ENCODE measurements at places on chromosomes 16 and 17.

DNA sequence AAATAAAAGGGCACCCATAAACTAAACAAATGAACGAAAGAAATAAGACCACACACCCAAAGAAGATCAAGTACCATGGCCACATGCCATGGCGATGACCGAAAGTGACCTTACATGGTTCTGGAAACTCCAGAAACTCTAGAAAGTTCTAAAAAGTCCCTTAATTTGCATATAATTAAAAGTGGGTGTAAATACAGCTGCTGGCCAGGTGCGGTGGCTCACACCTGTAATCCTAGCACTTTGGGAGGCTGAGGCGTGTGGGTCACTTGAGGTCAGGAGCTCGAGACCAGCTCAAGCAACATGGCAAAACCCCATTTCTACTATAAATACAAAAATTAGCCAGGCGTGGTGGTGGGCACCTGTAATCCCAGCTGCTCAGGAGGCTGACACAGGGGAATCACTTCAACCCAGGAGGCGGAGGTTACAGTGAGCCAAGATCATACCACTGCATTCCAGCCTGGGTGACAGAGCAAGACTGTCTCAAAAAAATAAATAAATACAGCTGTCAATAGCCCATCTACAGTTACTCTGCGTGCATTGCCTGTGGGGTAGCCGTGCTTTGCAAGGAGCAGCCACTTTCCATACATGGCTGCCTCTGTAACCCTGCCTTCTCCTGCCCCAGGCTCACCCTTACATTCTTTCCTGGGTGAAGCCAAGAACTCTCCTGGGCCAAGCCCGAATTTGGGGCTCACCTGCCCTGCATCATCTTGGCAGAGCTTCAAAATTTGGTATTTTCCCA is 7.2 kb upstream of the ZNF778 start:
- DNase-seq = no peak

DNA sequence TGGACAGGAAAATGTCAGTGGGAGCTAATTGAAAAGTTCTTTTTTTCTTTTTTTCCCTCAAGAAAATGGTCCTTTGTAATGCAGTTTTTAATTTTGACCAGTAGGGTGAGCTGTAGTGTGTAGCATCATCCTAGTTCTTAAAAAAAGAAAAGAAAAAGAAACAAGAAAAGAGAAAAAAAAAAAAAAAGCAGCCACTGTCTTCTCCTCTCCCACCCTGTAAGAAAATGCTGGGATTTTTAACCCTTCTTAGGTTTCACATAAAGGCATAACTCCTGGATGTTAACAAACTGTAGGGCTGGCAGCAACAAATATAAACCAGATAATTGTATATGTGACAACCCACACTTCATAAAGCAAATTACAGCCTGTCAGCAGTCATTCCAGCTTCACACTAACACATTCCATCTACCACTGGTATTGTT is 78.1 kb downstream of the SKAP1 start:
- no peak for DNase-seq

DNA sequence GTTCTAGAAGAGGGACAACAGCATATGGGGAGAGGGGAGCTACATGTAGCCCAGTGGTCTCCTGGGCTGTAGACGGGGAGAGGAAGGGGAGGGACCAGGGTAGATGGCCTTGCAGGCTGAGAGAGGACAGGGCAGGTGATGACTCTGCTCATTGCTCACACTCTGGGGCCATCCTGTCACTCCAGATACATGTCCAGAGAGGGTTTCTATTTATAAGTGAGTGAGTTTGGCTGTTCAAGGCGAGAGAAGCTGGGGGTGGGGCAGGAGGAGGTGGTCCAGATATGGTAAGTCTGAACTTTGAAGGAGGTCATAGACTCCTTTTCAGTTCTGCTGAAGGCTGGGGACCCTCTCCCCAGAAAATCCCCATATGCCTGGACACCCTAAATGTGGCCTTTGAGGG is 22.2 kb downstream of the CACNA1G start:
- DNase-seq = no peak

DNA sequence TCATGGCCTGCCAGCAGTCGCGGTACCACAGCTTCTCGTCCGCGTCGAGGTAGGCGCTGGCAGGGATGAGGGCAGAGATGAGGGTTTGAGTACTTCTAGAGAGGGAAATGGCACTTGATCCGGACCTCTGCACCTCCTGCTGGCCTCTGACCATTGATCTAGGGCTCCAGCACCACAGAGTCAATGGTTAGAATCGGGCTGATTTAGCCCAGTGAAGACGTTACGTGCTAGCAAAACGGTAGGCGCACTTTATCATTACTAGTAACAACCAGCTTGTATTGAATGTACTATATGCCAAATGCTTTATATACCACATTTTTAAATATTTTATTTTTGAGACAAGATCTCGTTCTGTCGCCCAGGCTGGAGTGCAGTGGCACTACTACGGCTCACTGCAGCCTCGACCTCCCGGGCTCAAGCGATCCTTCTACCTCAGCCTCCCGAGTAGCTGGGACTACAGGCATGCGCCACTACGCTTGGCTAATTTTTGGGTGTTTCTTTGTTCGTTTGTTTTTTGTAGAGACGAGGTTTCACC is 526 bp downstream of the TSNAXIP1 start:
- DNase-seq = no peak

DNA sequence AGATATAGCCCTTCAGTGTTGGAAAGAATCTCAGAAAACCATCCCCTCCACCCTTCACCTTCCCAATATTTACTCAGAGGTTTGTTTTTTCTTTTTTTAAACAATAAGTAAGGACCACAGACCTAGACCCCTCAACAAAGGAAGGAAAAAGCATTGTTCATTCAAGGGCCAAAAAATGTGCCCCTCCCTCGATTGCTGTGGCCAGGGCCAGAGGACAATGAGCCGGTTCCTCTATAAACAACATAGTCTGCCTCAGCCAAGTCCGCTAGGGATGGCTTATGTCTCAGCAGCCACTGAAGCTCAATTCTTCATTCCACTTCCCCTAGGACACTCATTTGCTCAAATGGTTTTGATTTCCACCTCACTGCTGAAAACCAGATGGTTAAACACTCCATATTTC is 24.0 kb downstream of the TRIM16 start:
- no peak for DNase-seq

DNA sequence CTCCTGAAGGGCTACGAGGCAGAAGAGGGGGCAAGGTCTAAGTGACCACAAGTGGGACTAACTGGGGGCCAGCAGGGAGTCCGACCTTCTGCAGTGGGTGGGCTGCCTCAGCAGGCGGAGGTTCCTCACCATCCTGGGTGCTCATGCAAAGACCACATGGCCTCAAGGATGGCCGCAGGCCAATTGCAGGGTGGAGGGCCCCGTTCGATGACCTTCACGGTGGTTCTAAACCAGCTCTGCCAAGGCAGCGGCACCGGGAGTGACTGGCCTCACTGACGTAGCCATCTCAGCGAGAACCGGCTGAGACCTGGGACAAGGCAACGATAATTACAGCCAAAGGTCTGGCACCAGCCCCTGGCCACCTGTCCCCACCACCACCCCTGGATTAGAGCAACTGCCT is 5.7 kb downstream of the SMIM5 start:
- no peak for DNase-seq

- no peak for DNase-seq
Observed at GRCh38 chr16:66014221-66014620, 352.3 kb upstream of the CDH5 start.

GRCh38 chr17:10156948-10157607 is 41.3 kb downstream of the GAS7 start:
- DNase-seq = no peak

- DNase-seq = no peak
Observed at GRCh38 chr16:1914084-1914608, 4.1 kb downstream of the HS3ST6 start.

DNA sequence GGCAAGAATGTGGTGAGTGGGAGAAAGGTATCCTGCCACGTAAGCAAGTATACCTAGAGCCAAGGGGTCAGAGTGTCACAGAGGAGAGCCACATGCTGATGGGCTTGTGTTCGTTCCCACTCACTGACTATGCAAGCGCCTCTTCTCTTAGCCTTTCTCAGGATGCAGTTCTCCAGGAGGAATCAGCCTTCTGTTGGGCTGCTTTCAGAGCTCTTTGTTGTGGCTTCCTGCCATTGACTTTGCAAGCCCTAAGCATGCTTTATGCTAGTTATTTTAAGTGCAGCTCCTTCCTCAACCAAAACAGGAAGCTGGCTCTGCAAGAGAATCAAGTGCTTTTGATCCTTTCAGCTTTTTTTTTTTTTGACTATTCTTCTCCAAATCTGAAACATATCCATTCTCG is 66.6 kb downstream of the SIAH1 start:
- DNase-seq = no peak

- DNase-seq = peak; percentile 3
Observed at GRCh38 chr17:1907909-1908698, 78.3 kb downstream of the RPA1 start.

GRCh38 chr16:67296420-67296819 is 17.1 kb downstream of the PLEKHG4 start:
- no peak for DNase-seq

DNA sequence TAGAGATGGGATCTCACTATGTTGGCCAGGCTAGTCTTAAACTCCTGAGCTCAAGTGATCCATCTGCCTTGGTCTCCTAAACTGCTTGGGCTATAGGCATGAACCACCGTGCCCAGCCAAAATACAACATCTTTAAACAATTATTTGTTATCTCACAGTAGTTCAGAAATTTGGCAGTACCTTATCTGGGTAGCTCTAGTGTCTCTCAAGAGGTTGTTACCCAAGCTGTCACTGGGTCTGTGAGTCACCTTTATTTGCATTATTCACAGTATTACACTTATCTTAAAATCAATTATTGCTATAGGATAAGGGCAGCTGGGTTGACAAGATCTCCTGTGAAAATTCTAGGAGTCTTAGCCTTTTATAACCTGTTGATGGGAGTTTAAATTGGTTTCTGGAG is 64.0 kb upstream of the GAS7 start:
- DNase-seq = no peak

DNA sequence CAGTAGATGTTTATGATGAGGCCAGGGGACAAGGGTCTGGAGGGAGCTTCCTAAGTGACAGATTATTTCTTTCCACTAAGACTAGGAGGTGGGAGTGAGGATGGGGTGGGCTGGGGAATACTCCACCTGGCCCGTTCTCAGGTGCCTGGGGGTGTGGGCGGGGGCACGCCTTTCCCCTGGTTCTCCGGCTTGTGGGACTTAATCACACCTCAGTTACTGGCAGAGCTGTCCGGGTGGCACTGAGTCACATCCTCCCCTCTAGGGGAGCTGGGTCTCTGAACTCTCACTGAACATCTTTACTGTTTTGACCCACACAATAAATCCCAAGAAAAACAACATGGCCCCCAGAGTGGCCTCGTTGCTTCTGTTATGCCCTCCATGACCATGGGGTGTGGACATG is 332.8 kb downstream of the MAF start:
- DNase-seq = no peak

GRCh38 chr16:27027971-27028370 is 38.8 kb upstream of the C16orf82 start:
- no peak for DNase-seq

- no peak for DNase-seq
Observed at GRCh38 chr17:72381597-72382397, 261.0 kb downstream of the SOX9 start.

- no peak for DNase-seq
Observed at GRCh38 chr17:57889252-57889651, 39.4 kb upstream of the MRPS23 start.

GRCh38 chr17:34589120-34589965 is 10.0 kb downstream of the TMEM132E start:
- no peak for DNase-seq

- DNase-seq = peak; percentile 2
Observed at GRCh38 chr16:72876221-72876620, 171.7 kb downstream of the ZFHX3 start.

- DNase-seq = no peak
Observed at GRCh38 chr16:63289834-63290460, 1253.7 kb upstream of the CDH8 start.

- DNase-seq = no peak
Observed at GRCh38 chr17:17190188-17190587, 15.9 kb downstream of the PLD6 start.

- no peak for DNase-seq
Observed at GRCh38 chr17:2897605-2898004, 101.4 kb downstream of the RAP1GAP2 start.

DNA sequence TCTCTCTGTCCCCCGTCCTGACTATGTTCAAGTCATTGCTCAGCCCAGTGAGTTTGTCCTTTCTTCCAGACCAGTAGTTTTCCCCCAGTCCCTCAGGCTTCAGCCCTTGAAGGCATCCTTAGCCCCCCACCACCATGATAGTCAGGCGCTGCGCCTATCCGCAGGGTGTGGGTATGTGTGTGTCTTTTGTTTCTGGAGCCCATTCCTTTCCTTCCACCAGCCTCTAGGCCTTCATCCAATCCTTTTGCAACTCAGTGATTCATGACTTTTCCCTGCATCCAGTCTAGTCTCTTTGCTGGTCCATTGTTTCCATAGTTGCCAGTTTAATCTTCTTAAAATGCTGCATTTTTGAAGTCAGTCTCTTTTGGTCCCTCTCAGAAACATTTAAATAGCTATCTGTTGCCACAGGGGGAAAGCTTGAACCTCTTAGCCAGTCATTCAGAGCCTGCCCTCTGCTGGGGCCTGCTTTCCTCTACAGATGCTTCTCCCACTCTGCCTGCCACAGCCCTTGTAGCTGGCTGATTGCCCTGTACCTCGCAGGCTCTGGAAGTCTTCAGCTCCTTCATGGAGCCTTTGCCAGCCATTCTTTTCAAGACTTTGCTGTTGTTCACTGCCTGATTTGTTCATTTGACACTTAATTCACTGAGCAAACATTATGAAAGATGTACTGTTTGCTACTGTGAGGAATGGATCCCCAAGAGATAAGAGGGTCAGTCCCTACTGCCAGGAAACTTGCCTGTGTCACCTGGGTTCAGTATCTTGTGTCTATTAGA is 55.9 kb upstream of the ADCY7 start:
- peak; percentile 38 for DNase-seq

GRCh38 chr17:68868708-68869107 is 86.5 kb downstream of the ABCA8 start:
- no peak for DNase-seq

Data from stimulated activated CD4-positive, alpha-beta T cell treated with anti-CD3 and anti-CD28 coated beads, Interleukin-12 subunit alpha, Interleukin-12 subunit beta, amount 100 ng/mL, for 48 hours (primary cell).